ENCODE measurements at places on chromosomes 2 and 18.

- no peak for DNase-seq
Observed at GRCh38 chr2:166653185-166653813, 159.2 kb upstream of the SCN7A start.

- no peak for DNase-seq
Observed at GRCh38 chr2:170155723-170156253, 22.2 kb upstream of the MYO3B start.

GRCh38 chr2:96923810-96924774, 54.2 kb upstream of the SEMA4C start:
- DNase-seq: peak; percentile 75

GRCh38 chr18:67600181-67601180, 84.0 kb upstream of the DSEL start:
- DNase-seq: no peak

- no peak for DNase-seq
Observed at GRCh38 chr2:117071556-117072102, 742.9 kb upstream of the DDX18 start.

- DNase-seq: no peak
Observed at GRCh38 chr2:230052299-230052698, 16.4 kb downstream of the SLC16A14 start.

GRCh38 chr2:226310146-226310545, 489.5 kb downstream of the IRS1 start:
- DNase-seq: no peak

DNA sequence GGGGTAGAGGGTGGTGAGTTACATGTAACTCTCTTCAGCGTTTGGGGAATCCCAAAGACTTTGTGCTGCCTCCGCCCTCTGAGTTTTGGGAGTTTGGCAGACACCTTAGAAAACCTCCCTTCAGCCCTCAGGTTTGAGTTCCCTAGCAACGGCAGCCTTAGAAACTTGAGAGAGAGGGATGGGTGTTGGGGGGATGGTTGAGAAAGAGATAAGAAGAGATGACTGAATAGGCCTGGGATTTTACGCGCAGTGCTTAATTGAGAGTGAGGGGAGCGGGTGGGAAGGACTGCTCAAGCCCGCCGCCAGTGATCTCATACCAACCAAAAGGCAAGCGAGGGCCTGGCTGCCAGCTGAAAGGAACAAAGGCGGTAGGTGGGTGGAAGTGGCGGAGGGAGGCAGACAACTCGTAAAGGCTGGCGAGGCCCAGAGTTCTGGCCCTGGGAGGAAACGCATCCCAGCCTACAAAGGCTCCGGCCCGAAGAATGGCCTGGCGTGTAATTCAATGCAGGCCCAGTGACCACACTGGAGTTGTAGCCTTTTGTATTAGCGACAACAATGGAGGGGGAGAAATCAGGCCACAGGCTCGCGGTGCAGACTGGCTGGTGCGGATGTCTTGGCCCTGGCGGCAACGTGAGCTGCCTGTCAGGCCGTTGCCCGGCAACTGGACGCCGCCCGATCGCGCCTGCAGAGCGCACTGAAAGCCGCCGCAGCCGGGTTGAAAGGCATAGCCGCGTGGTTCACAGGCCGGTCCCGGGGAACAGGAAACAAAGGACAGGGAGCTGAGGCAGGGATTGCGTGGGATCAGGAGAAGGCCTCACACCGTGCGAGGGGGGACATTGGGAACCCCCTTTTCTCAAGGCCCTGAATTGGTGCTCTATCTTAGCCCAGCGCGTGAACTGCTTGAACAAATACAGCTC, 39.9 kb upstream of the DARS1 start:
- peak; percentile 59 for DNase-seq

DNA sequence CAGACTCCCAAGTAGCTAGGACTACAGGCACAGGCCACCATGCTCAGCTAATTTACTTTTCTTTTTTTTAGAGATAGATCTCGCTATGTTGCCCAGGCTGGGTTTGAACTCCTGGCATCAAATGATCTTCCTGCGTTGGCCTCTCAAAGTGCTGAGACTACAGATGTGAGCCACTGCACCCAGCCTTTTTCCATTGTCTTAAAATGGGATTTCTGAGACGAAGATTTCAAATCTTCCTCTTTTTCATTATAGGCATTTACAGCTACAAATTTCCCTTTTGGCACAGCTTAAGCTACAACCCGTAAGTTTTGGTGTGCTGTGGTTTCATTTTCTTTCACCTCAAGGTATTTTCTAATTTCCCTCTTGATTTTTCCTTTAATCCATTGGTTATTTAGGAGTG, 8.6 kb downstream of the GNLY start:
- DNase-seq: peak; percentile 20

- no peak for DNase-seq
Observed at GRCh38 chr2:31057691-31058090, 80.5 kb downstream of the GALNT14 start.

DNA sequence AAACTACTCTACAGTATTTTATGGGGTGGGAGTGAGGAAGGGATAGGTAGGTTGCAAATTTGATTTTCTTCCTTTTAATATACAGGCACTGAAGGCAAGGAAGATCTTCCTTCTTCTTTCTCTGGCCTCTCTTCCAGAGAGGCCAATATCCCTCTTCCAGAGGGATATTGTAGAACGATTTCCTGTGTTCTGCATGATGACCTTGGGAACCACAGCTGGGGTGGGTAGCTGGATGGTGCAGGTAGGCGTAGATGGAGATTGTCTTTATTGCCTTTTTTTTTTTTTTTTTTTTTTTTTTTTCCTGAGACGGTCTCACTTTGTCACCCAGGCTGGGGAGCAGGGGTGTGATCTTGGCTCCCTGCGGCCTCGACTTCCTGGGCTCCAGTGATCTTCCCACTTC, 49.4 kb downstream of the GATA6 start:
- no peak for DNase-seq

DNA sequence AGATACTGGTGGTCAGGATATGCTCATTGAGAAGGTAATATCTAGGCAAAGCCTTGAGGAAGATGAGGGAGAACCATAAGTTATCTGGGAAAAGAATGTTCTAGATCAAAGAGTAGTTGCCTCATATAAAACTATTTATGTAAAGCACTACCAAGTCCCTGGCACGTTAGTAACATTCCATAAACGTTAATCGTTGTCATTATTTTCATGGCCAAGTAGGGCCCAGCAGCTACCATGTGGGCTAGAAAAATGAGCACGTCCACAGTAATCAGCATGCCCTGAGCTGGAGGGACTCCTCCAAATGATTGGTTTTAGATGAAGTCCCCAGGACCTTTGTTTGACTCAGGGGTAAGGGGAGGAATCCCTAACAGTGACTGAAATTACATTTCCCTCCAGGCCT, 32.7 kb upstream of the AFTPH start:
- DNase-seq: no peak

GRCh38 chr18:27136208-27136535, 48.9 kb downstream of the CHST9 start:
- DNase-seq: no peak

- no peak for DNase-seq
Observed at GRCh38 chr2:75221862-75222261, 22.5 kb upstream of the TACR1 start.

- no peak for DNase-seq
Observed at GRCh38 chr2:45412754-45413379, 198.2 kb downstream of the SRBD1 start.

DNA sequence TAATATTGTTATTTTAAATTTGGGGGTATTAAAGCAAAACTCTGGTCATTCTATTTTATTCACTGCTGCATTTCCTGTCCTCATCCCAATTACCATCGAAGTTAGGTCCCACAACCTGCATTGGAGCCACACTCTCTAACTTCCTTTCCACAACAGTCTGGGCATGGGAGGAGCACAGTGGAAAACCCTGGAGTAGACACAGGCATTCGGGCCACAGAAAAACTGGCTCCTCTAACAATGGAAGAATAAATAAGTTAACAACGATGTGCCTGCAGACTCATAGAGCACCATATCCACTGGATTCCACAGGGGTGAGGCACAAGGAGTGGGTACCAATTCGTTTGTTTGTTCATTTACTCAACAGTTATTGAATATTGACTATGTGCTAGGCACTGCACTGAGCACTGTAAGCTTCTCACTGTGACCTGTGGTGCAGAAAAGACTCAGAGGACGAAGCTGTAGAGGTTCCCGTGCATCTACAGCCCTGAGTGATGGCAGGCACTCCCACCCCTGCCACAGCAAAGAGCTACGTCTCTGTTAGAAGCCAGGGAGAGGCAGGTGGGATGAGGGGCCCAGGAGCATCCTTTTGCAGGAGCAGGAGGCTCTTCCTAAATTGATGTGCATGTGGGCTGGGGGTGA, 154.2 kb upstream of the PGAP1 start:
- DNase-seq: no peak

DNA sequence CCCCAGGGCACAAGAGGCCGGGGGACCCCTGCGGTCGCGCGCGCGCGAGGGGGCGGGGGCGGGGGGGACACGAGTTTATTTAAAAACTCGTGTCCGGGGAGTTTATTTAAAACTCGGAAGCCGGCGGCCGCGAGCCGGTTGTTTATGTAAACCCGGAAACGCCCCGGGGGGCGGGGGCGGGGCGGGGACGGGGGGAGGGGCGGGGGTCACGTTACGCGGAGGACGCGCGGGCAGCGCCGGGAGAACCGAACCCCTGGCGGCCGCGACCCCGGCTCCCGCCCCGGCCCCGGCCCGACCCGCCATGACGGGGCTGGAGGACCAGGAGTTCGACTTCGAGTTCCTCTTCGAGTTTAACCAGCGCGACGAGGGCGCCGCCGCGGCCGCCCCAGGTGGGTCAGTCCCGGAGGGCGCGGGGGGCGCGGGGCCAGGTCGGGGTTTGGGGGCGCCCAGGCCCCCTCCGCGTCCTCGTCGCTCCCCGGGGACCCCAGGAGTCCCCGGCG, 4.4 kb downstream of the NFATC1 start:
- DNase-seq: peak; percentile 85

GRCh38 chr2:52934920-52935640, 832.5 kb upstream of the CHAC2 start:
- DNase-seq: no peak

GRCh38 chr2:172704072-172704936, 31.3 kb upstream of the RAPGEF4 start:
- no peak for DNase-seq

DNA sequence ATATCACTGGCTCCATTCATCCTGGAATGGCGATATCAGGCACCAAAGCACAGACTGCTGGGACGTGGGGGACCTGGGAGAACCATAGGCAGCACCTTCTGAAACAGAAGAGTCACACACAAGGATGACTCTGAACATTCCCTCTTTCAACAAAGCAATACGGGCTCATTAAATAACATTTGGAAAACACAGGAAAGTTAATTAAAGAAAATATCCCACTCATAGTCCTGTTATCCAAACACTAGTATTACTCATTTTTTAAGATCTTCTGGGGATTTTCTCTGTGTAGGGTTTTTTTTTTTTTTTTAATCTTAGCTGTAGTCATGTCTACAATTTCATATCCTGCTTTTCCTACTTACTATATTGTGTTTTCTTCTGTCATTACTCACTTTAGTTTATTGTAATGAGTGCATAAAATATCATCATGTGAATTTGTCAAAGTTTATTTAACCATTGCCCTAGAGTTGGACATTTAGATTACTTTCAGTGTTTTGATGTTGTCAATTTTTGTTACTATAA, 70.0 kb upstream of the SP3 start:
- DNase-seq: no peak

DNA sequence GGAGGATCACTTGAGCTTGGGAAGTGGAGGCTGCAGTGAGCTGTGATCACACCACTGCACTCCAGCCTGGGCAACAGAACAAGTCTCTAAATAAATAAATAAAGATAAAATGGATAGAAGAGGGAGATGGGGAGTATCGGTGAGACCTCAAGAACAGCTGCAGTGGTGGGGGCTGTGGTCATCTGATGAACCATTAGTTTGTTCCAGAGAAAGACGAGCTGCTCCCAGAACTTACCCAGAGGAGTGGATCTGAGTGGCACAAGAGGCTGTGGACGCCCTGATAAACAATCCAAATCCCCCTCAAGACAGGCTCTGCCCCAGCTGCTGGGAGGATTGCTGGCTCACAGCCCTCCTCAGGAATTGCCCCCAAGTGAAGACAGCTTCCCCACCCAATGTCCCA, 26.7 kb downstream of the TMEM127 start:
- DNase-seq: no peak

DNA sequence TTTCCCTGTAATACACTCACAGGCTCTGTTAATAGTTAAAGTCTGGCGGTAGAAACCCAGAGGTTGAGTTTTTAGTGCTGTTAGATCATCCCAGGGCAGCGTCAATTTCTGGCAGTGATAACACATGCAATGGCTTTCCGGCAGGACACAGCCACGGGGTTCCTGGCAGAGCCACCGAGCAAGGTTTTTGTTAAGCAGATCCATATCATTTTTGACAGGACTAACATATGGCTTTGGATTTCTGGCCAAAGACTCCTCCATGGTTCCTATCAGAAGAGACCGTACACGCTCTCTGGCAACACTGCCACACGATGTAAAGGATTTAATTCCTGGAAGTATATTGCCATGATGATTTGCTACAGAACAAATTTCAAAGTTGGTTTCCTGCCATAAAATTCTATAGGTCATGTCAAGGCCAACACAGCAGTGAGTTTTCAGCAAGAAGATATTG, 854.3 kb downstream of the LRRTM4 start:
- no peak for DNase-seq

Data from activated CD8-positive, alpha-beta memory T cell treated with anti-CD3 and anti-CD28 coated beads, Interleukin-2, amount 50 U/mL, for 48 hours (primary cell).